K562 (cell line): ENCODE measurements at places on chromosomes 2 and 18. TPM values are rescaled to one million over a fixed set of nuclear protein-coding genes. Genes with fewer than 3 reads are reported as not detected.

- DNase-seq = no peak
These were observed 30.6 kb downstream of the TMEM17 start for GRCh38 chr2:62475172-62476011.

GRCh38 chr2:226295123-226295522 is 504.5 kb downstream of the IRS1 start:
- DNase-seq = no peak

DNA sequence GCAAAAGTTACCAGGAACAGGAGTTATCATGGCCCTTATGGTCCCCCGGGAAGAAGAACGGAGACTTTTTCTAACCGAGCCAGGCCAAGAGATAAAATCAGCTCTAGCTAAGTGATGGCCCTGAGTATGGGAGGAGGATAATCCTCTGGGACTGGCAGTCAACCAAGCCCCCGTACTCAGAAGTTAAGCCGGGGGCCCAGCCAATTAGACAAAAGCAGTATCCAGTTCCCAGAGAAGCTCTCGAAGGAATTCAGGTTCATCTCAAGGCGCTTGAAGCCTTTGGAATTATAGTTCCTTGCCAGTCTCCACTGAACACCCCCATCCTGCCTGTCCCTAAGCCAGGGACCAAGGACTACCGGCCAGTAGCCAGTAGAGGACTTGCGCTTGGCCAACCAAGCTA is 365.3 kb upstream of the TCF4 start:
- DNase-seq = no peak

- peak; percentile 4 for DNase-seq
These were observed 72.3 kb downstream of the FMNL2 start for GRCh38 chr2:152407204-152407721.

DNA sequence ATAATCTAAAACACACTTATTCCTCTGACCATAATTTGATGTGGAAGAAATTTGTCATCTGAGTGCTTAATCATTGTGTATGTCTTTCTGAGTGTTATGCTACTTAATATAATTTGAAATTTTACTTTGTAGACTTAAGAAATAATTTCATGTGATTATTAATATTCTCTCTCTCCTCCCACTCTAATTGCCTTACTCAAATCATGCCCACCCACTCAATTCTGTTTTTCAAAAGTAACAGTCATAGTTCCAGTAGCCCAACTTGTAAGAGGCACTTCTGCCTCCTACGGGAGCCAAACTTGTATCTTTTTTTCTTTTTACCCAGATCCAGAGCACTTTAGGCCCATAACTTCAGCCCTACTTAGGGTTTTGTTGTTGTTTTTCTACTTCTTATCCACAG is 18.5 kb upstream of the KYNU start:
- DNase-seq = no peak

GRCh38 chr2:25744055-25744454 is 70.7 kb upstream of the DTNB start:
- DNase-seq = no peak

GRCh38 chr2:131067465-131068125 is 25.7 kb downstream of the FAM168B start:
- DNase-seq = no peak

DNA sequence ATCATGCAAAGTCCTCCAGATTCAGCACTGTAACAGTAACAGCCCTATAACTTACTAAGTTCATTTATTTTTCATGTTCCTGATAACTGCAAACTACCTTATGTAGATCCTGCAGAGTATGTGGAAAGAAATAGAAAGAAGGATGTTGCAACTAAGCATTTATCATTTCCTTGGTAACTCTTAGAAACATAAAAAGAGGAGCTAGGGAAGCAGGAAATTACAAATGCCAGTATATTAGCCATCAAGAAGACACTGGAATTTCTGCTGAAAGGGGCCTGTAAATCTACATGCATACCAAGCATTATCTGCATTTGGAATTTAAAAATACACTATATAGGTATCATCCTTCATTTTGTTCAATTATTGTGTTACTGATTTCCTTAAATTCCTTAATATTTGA is 66.8 kb downstream of the PDE11A start:
- no peak for DNase-seq

DNA sequence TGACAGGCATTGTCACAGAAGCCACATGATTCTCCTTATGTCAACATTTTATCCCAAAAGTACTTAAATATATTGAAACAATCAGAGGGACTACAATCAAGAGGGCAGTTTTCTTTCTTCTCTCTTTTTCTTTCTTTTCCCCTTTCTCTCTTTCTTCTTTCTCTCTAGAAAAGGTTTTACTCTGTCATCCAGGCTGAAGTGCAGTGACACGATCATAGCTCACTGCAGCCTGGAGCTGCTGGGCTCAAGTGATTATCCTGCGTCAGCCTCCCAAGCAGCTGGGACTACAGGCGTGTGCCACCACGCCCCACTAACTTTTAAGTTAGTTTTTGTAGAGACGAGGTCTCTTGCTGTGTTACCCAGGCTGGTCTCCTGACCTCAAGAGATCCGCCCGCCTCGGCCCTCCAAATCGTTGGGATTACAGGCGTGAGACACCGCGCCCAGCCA is 1.0 kb upstream of the PRKD3 start:
- DNase-seq = no peak

DNA sequence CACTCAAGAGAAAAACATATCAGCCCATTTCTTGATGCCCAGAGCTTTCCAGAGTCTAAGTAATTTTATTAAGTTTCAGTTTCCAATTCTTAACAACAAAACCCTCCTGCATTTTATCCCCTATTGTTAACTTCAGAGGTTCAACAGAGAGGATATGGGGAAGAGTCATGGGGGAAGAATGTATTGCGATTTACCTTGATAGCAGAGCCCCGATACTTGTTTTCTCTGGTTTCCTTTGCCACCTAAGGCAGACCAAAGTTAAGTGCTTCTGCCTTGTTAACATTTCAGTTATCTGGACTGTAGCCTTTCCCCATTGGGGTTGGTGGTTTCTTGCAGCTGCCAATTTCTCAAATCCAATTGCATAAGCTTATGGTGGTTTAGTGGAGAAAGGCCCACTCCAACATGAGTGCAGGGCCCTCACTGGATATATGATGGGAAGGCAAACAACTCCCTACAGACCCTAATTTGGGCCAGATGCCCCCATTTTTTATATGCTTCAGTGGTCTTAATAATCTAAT is 82.0 kb upstream of the ITGB6 start:
- no peak for DNase-seq

DNA sequence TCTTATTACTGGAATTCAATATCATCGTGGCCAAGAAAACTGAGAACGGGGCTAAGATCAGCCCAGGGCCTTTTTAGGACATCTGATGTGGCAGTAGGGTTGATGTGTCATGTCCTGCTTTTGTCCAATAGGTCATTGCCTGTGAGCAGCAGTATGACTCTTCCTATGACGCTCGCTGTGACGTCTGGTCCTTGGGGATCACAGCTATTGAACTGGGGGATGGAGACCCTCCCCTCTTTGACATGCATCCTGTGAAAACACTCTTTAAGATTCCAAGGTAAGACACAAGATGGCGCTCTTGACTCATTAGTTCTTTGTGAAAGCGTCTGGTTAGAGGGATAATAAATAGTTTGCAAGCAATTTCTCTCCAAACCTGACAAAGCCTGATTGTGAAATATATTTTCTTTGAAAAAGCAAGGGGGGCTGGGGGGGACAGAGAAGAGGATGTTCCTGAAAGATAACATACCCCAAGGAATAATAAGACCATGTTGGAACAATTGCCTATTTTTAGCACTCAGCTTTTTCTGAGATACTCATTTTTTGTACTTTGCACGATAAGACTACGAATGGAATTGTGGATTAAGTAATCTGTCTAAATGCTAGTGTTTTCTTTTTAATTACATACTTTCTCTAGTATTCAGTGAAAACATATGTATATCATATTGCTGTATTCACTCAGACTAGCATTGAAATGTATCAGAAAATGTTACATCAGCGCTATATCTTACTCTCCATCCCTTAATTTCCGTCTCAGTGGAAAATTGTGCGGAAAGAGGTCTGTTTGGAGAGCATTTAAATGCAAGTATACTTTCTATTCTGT is 58.1 kb downstream of the MYO3B start:
- peak; percentile 89 for DNase-seq

DNA sequence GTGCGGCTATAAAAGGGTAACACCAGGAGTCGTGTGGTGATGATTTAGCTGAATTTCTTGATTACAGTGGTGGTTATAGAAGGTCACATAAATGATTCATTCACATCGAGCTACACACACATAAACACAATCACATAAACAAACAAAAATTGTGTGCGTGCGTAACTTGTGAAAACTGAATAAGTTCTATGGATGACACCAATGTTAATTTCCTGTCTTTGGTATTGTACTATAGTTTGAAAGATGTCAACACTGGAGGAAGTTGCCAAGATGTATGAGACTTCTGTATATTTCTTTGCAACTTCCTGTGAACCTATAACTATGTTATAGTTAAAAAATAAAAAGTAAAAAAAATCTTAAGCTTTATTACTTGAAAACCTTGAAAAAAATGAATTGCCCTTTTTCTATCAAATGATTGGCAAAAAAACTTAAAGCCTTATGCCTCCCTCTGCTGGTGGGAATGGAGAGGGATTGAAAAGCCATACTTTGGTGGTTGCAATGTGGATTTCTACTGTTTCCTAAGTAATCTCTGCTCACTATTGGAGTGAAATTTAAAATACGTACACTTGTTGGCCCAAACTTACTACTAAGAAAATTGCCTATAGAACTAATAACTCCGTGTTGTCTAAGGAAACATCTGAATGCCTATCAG is 227.7 kb downstream of the RPIA start:
- DNase-seq = peak; percentile 41

DNA sequence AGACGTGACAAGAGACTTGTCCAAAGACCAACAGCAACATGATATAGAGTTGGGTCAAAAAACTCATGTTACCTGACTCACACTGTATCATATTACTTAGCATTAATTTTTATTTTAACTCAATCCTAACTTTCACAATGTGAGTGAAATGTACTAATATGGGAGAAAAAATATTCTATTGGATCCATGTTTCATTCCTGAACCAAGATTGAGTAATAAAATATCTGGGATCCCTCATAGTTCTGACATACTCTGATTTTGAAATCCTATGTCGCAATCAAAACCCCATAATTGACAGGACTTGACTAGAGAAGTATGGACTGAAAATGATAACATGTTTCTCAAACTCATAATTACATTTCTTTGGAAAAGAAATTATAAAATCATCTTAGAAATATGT is 190.4 kb downstream of the RIT2 start:
- no peak for DNase-seq

DNA sequence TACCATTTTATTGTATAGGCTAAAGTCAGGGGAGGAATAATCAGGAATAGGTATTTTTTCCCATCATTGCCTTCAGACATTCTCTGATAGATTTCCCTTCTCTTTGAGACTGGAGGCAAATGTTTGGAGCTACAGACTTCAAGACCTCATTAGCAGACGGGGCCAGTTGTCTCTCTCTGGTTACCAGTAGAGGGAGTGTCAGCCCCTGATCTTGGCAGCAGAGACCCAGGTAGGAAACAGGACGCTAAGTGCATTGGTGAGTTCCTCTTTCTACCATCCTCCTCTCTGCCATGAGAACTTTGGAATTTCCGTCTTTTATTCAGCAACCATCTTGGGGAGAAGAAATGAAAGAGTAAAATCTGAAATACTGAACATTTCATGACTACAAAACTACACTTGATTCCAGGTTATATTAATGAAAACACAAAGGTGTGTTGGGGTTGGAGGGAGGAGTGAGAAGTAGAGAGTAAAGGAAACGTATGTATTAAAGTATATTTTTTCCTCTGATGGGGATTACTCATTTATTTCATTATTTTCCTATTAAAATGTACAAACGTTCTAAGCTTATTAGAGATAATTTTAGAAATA is 186.2 kb upstream of the GCFC2 start:
- no peak for DNase-seq

GRCh38 chr18:60698901-60699300 is 326.3 kb upstream of the MC4R start:
- no peak for DNase-seq

DNA sequence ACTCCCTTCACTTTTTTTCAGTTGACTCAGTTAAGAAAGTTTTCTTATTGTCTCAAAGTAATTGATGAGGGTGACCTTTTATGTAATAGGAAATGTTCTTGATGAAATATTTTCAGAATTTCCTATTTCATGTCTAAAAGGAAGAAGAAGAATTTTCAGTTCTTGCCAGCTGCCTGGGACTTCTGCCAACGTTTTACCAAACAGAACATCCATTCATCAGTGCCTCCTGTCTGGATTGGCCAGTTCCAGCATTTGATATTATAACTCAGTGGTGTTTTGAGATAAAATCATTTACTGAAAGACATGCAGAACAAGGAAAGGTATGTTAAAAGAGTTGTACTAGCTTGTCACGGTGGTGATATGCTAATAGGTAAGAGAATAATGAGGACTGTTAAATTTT is 104.7 kb upstream of the MYO3B start:
- no peak for DNase-seq

GRCh38 chr2:135164431-135164830 is 112.3 kb downstream of the RAB3GAP1 start:
- no peak for DNase-seq

- no peak for DNase-seq
These were observed 244.6 kb upstream of the RND3 start for GRCh38 chr2:150732064-150732463.

GRCh38 chr2:226030369-226030768 is 630.9 kb downstream of the NYAP2 start:
- DNase-seq = no peak

- no peak for DNase-seq
These were observed 22.3 kb downstream of the IL37 start for GRCh38 chr2:112933261-112933660.

The CAD gene
- 123 and 126 TPM in 2 replicates for total RNA-seq

The HOXD9 gene
- total RNA-seq = not detected in 2 replicates

The HOXD13 gene
- not detected in 2 replicates for total RNA-seq

The RTKN gene
- total RNA-seq = 6.8 and 6.9 TPM in 2 replicates

The C1QL2 gene
- total RNA-seq = not detected in 2 replicates

The USP40 gene
- total RNA-seq = 12.9 and 13.1 TPM in 2 replicates

The UCN gene
- 2.2 and 2.6 TPM in 2 replicates for total RNA-seq

The FSIP2 gene
- 0.04 TPM in 2 replicates for total RNA-seq

The ANKRD30BL gene
- total RNA-seq = not detected in 2 replicates

The FOXI3 gene
- total RNA-seq = not detected in 2 replicates

The CENPA gene
- total RNA-seq = 45.6 and 51.7 TPM in 2 replicates
